T-helper 2 cell treated with Interferon-gamma antibody and Interleukin-4, amounts not matched to agents 5 μg/mL and 100 μg/mL, for 36 hours (primary cell): ENCODE measurements at places on chromosomes 2 and 18.

DNA sequence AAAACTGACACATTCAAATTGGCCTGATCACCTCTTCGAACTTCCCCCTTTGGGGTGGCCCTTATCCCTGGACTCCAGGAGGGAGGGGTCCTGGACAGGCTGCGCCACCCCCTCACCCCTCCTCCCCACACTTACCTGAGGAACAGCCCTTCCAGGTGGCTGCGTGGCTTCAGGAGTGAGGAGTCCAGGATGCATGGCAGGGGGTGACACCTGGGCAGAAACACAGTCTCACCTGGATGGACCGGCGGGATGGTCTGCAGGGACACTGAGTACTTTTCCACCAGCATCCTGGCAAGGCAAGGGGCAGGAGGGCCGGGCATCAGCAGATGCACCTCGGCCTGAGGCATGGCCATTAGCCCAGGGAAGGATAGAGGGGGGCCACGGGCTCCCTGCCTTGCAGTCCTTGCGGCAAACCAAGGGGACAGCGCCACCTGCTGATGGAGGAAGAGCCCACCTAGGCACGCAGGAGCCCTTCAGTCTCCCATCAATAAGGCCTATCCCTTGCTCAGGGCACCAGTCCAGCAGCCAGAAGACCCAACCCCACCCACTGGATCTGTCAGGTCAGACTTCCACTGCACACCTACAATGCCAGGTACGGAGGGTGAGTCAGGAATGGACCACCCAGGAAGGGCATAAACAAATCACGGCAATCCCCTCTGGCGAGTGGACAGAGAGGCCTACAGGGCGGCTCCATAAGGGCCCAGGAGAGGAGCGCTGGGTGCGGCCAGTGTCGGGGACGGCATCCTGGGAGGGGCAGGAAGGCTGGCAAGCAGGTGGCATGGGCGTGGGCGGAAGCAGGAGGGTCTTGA is 26.0 kb downstream of the FAM178B start:
- peak; percentile 71 for DNase-seq

DNA sequence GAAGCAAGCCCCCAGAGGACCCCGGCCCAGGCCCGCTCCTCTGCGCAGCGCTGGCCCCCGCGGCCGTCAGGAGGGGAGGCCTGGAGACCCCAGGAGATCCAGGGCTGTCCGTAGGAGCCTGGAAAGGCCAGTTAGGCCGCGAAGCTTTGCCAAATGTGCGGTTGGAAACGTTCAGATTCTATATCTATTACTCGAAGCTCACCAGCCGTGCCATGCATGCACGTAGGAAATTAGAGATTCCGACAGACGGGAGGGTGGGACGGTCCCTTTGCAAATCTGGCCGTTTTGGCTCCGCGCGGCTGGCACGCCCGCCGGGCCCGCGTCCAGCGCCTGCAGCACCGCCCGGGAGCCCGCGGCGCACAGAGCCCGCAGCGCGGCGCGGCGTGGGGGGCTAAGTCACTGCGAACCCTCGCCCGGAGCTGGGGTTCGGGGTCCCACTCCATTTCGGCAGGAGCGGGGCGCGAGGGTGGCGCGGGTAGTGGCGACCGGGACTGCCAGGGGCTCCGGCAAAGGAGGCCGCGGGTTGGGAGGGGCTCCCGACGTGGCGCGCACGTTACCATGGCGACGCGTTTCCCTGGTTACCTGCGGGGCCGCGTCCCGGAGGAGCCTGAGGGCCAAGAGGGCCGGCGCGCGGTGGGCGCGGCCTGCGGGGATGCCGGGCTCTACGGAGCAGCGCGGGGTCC is 488.6 kb upstream of the SMIM21 start:
- no peak for DNase-seq

GRCh38 chr2:43075054-43075593 is 151.3 kb downstream of the ZFP36L2 start:
- DNase-seq = no peak

- no peak for DNase-seq
Measured at GRCh38 chr2:102758439-102758838, 3.4 kb upstream of the TMEM182 start.

DNA sequence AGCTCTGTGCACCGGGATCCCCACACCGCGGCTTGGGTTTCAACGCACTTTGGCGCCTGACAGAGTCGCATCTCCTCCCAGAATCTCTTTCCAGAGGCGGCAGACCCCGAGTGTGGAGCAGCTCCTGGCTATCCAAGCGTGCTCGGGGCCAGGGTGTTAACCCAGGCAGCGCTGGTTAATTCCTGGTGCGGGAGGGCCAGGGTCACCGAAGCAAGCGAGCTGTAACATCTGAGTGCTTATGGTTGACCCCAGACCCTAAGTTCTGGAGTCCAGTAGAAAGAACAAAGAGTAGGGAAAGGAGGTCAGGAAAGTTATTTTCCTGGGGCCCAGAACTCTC is 566 bp upstream of the OSR1 start:
- no peak for DNase-seq

DNA sequence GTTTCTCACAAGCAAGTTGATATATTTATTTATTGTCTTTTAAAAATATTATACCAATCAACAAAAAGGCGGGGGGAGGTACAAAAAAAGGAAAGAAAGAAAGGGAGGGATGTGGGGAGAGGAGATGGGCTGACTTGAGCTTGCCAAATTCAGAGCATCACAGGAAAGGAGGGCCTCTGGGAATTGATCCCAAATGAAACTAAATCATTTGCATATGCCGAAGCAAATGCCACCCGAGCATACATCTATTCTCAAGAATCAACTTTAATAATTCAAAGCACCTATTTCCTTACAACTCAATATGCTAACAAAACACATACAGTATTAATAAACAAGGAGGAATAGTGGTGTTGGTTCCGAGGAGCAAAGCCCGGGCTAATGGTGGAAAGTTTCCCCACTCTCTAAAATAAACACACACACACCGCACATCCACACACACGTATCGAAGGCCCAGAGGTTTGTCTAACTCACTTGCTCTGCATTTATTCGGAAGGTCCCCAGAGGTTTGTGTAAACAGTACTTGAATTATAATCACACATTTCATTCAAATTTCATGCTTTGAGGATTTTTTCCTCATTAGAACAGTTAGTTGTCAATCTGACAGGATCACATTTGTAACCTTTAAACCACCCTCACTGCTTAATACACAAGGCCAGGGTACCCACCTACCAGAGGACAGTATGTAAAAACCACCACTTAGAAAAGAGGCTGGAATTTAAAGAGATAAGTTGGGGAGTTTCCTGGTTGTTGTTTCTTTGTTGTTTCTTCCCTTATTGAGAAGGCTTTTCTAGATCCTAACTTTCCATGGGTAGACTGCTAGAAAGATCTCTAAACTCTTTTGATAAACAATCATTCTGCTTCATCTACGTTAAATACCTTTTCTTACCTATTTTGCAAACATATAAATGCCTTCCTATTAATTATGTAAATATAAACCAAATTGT is 264.7 kb downstream of the TCF4 start:
- no peak for DNase-seq

- no peak for DNase-seq
Measured at GRCh38 chr2:7987992-7988391, 693.9 kb upstream of the ID2 start.

DNA sequence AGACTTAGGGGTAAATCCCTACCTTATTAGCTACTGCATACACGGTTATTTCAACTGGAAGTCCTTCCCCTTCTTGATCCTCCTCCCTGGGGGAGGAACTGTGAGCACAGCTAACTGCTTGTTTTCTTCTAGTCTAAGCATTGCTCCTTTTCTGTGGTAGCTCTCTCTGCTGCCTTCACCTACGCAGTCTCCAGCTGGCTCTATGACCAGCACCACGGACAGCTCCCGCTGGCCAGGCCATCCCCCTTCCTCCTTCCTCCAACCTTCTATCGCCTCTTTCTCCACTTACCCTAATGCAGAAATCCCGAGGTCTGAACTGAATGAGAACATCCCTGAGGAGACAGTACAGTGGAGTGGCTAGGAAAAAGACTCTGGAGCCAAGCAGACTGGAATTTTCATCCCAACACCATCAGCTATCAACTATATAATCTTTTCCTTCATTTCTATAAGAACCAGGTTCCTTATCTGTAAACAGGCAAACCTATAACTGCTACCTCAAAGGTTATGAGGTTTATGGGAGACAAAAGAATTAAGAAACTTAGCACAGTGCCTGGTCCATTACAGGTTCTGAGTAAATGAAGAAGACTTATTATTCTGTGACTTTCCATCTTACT is 4.7 kb upstream of the CFAP65 start:
- no peak for DNase-seq

- DNase-seq = no peak
Measured at GRCh38 chr2:80947601-80948130, 643.1 kb upstream of the LRRTM1 start.

- DNase-seq = no peak
Measured at GRCh38 chr18:9568186-9568585, 46.2 kb downstream of the PPP4R1 start.

GRCh38 chr2:220053919-220054318 is 426.5 kb downstream of the SLC4A3 start:
- no peak for DNase-seq

DNA sequence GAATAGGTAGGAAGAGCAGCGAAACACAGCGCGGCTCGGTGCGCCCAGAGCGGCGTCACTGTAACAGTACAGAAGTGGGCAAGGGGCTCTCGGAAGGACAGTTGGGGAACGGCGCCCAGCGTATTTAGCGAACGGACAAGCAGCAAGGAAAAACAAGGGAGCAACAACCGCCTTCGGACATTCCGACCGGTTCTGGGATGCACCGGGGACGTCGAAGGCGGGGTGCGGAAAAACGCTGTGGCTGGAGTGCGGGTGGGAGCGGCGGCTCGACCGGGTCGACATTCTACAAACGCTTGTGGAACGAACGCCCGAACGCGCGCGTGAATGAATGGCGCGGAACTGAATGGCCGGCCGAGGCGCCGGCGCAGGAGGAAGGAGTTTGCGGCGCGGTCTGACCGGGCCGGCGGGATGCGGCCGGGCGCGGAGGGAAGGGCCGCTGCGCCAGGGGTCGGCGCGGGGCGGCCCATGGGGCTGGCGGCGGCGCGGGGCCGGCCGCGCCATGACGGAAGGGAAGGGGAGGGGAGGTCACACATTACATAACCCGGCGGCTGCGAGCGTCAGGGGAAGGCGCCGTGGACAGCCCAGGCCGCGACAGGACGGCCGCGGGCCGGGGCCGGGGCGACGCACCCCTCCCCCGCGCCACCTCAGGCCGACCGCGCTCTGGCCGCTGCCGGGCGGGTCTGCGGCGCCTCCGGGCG is 605 bp downstream of the REV1 start:
- DNase-seq = peak; percentile 47

DNA sequence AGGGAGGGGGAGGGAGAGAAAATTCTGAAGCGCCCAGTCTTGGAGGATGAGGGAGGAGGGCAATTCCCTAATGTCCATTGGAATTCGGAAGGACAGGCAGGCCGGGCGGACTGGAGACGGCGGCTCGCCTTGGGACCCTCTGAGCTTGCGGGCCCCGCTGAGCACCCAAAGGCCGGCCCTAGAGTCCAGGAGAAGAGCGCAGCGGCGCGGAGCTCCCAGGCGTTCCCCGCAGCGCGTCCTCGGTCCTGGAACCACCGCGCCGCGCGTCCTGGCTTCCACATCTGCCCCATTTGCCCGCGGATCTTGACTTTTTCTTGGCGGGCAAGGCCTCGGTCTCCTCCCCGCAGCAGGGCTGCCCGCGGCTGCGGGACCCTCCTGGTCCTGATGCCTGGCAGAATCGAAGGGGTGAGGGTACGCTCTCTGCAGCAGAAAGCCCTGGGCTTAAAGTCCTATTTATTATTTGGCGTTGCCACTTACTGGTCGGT is 675 bp upstream of the MLPH start:
- no peak for DNase-seq

GRCh38 chr2:64000630-64001381 is 18.4 kb downstream of the VPS54 start:
- no peak for DNase-seq

- DNase-seq = no peak
Measured at GRCh38 chr18:21105936-21106335, 5.7 kb downstream of the ROCK1 start.

DNA sequence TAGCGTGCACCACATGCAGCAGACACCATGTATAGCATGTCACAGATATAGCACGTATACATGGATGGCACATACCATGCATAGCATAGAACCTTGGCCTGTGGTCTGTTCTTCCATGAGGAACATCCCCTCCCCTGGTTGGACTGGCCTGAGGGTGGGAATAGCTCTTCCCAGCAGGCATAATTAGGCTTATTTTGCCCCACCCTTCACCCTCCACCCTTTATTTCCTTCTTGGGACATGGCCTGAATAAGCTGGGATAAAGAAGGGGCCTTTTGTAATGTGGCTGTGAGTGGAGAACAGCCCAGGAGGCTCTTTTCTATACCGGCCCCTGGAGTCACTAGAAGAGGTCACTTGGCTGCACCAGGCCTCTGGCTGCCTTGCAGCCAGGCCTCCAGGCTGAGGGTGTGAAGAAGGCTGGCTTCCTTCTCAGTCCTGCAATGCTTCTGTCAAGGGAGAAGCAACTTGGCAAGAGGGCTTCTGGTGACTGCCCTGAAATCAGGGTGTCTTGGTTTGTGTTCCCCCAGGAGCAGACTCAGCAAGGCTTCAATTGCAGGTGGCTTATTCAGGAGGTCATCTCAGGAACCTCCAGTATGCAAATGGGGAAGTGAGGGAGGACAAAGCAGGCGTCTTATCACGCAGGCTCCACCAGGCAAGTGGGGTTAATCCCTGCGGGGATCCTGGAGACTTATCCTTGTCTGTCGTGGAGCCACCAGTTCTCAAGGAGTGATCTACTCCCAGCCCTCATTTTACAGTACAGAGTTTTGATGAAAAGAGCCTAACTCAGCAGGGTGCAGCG is 68.2 kb downstream of the HS6ST1 start:
- no peak for DNase-seq

DNA sequence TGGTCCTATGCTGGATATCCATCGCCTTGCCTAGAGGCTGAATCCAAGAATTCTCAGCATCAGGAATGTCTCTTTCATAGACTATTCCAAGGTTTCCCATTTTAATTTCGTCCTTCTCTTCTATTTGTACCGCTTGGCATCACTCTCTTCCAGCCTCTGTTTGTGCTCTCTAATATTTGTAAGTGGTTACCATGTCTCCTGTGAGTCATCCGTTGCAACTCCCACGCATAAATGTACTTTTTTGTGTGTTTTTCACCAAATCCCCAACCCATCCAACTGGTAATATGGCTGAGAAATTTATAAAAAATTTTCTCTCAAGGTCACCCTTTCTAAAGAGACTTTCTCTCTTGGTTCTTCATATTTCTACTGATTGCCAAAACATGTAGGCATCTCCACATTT is 21.8 kb downstream of the COLEC12 start:
- DNase-seq = no peak

GRCh38 chr2:164589522-164589921 is 31.8 kb downstream of the GRB14 start:
- no peak for DNase-seq

DNA sequence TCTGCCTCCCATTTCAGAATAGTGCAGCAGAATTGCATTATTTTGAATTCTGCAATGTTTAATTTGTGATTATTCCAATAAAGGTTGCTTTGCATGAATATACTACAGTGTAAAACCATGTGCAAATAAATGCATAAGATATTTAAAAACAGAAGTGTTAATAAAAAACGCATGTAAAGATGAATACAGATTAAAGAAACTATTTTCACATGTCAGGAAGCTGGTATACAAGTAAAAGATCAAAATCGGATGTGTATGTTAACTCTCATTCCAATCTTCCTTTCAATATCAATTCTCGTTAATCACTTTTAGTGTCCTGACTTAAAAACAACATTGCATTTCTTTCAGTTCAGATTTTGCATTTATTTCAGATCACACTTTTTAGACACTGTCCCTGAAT is 3.1 kb downstream of the MCEE start:
- no peak for DNase-seq
